ENCODE measurements at places on chromosomes 16 and 17.

DNA sequence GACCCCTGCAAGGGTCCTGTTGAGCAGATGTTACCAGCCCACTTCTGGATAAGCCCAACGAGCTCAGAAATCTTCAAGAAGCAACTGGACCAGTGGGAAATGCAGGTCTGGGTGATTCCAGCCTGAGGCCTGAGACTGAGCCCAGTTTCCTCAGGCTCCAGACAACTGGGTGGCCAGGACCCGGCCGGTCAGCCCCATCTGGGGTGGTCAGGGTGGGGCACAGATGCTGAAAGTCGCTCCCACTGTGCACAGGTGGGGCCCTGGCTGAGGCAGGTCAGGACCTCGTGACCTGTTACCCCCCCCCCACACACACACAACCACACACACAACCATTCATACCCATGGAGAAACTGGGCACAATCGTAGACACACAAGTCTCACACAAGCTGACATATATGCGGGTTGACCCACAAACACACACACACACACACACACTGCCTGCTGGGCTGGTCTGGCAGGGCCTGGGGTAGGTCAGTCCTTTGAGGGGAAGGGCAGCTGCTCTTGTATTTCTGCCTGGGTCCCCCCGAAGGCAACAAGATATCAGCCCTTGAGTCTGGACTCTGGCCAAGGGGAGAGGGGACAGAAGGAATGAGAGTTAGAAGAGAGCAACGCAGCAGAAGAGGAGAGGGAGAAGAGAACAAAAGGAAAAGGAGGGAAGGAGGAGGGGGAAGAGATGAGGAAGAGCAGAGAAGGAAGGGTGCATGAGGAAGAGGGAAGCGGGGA is 99.0 kb upstream of the CDH5 start:
- no peak for DNase-seq

- DNase-seq: peak; percentile 17
These were observed 114.2 kb upstream of the TMEM97 start for GRCh38 chr17:28204751-28205150.

- peak; percentile 9 for DNase-seq
These were observed 96.9 kb downstream of the KATNIP start for GRCh38 chr16:27646806-27647205.

DNA sequence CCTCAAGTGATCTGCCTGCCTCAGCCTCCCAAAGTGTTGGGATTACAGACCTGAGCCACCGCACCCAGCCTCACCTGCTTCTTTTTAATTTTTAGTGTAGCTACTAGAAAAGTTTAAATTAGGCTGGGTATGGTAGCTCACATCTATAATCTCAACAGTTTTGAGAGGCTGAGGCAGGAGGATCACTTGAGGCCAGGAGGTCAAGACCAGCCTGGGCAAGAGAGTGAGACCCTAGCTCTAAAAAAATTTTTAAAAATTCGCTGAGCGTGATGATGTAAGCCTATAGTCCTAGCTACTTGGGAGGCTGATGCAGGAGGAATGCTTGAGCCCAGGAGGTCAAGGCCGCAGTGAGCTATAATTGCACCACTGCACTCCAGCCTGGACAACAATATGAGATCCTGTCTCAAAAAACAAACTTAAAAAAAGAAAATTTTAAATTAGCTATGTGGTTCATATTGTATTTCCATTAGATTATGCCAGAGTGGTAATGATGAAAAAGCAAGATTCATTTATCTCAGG is 34.9 kb downstream of the TXNDC11 start:
- DNase-seq: no peak

GRCh38 chr16:27759301-27759871 is 209.4 kb downstream of the KATNIP start:
- peak; percentile 64 for DNase-seq

- no peak for DNase-seq
These were observed 17.2 kb downstream of the RBFOX3 start for GRCh38 chr17:79593636-79594035.

DNA sequence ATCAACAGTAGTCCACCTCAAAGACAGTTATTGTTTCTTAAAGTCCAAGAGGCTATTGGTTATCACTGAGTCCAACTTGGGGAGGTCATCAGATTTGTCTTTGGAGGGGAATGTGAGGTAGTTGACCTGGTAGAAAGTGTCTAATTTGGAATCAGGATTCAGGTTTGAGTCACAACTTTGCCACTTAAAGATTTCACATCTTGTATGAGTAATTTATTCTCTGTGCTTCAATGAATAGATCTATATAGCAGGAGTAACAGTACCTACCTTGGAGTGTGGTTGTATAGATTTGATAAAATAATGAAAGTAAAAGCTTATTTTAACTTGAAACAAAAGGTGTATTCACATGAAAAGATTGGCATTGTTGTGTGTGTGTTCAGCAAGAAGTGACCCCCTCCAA is 119.3 kb upstream of the TBX2 start:
- DNase-seq: no peak

DNA sequence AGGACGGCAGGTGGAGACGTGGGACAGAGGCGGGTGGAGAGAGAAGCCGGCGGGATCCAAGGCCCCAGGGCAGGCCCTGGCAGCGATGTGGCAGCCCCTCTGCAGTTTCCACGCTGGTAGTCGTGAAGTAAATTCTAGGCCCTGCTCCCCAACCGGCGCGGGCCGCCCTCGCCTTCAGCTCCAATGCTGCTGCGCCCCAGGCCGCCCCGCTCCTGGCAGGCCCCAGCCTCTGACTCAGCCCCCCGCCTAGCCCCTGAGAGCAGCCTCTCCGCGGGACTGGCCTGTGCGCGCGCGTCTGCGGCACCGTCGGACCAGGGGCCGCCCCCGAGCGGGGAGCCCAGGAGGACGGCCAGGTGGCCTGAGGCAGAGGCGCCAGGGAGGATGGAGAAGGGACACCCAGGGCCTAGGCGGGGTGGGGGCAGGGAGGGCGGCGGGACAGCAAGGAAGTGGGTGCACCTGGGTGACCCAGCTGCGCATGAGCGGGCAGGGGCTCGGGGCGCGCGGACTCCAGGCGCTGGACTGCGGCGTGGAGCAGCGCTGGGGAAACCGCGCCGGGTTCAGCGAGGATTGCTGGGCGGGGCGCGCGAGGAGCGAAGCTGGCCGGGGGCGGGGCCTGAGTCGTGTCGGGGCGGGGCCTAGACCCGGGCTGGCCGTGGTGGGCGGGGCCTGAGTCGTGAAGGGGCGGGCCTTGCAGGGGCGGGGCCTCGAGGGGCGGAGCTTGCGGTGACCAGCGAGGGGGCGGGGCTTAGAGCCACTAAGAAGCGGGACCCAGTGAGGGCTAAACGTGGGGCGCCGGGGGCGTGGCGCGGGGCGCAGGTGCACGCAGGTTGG is 29.6 kb downstream of the ZNF778 start:
- DNase-seq: peak; percentile 88

GRCh38 chr17:40485851-40486521 is 15.4 kb downstream of the TNS4 start:
- DNase-seq: peak; percentile 100

GRCh38 chr17:60102632-60103096 is 23.9 kb upstream of the HEATR6 start:
- peak; percentile 51 for DNase-seq

DNA sequence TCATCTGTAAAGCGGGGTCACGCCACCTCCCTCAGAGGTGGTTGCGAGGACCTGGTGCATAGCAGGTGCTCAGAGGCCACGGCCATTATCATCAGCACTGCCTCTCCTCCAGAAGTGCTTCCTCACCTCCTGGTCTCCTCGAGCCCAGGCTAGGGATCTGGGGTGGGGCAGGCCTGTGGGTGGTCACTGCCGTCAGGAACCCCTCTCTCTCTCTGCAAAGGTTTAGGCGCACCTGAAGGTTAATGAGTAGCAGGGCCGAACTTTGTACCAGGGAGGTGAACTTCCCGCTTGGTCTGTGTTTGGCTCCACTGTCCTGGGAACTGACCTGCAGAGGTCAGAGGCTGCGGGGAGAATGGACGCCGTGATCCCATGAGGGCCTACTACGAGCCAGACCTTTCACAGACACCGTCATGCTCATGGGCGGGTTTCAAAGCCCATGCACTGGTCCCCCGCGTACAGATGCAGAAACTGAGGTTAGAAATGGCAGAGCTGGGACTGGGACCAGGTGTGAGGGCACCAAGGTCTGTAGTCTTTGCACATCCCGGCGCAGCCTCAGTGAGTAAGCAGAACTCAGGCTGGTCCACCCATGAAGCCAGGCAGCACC is 13.8 kb downstream of the JUP start:
- no peak for DNase-seq

DNA sequence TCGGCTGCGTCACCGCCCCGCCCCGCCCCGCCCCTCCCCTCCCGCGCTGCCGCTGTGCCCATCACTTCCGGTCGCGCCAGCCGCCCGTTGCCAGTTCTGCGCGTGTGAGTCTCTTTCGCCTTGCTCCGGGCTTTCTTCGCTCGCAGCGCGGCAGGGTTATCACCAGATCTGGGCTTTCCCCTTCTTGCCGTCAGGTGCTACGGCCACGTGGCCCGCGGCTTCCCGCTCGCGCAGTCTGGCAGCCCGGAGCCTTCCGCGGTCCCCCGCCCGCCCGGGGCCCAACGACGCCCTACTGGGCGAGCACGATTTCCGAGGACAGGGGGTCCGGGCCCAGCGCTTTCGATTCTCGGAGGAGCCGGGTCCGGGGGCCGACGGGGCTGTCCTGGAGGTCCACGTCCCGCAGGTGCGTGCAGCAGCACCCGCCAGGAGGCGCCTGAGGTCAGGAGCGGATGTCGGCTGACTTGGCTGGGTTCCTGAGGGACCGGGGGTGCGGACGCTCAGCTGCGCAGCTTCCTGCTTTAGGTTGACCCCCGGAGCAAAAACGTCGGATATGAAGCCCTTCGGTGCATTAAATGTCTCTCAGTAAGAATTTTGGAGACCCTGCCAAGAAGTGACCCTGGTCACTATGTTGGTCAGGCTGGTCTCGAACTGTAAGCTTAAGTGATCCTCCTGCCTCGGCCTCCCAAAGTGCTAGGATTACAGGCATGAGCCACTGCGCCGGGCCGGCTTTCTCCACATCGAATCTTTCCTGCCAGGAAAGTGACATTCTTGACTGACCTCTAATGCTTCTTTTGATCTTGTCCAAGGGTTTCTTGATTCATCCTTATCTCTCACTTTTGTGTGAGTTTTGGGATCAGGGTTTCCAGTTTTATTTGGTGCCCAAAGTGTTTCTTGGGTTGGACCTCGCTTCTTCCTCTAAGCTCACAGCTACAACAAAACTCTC is at the start of gene METTL23:
TSS of gene METTL23 (plus strand) at position 64 of the 943 bp plus-strand sequence. CDS start 2,872 bp downstream, outside the sequence.
- DNase-seq: peak; percentile 80

DNA sequence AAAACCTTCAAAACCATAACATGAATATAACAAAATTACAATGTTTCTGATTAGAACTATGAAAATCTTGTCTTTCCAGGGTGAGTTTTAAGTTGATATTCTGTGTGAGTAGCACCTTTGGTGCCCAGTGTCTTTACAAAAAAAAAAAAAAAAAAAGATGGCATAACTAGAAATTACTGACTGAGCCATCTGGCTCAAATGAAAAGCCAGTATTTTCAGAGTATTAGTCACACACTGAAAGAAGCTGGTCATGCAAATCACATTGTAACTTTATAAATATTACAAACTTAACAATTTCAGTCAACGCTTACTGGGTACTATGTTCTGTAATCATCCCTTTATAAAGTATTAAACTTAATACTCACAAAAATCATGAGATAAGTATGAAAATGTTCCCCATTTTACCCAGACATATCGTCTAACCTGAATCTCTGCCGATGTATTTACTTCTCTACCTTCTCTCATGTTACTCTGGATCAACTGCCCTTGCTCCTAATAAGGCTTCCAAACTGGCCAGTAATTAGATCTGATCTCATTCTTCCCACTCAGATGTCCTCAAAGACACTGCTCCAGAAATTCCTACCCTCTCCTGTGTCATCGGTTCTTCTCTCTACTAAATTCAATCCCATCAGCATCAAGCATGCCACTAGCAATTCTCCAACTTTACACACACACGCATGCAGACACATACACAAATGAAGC is 25.4 kb downstream of the UBE2G1 start:
- no peak for DNase-seq

DNA sequence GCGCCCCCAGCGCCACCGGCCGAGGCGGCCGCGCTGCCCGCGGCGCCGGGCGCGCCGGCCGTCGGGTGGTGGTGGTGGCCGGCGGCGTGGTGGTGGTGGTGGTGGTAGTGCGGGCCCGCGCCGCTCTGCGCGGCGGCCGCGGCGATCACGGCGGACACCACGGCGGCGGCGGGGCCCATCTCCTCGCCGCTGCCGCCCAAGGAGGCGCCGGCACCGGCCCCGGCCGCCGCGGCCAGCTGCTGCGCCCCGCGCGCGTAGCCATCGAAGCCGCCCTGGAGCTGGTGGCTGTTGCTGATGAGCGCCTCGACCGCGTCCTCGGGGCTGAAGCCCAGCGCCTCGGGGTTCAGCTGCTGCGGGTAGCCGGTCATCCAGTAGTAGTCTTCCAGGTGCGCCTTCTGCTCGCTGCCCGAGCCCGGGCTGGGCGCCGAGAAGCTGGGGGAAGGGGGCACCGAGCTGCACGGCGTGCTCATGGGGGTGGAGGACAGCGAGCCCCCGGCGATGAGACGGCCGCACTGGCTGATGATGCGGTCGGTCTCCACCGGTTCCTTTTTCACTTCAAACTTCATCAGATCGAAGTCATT is 1.2 kb downstream of the MAF start:
- no peak for DNase-seq

GRCh38 chr17:79562931-79563210 is 48.0 kb downstream of the RBFOX3 start:
- no peak for DNase-seq

DNA sequence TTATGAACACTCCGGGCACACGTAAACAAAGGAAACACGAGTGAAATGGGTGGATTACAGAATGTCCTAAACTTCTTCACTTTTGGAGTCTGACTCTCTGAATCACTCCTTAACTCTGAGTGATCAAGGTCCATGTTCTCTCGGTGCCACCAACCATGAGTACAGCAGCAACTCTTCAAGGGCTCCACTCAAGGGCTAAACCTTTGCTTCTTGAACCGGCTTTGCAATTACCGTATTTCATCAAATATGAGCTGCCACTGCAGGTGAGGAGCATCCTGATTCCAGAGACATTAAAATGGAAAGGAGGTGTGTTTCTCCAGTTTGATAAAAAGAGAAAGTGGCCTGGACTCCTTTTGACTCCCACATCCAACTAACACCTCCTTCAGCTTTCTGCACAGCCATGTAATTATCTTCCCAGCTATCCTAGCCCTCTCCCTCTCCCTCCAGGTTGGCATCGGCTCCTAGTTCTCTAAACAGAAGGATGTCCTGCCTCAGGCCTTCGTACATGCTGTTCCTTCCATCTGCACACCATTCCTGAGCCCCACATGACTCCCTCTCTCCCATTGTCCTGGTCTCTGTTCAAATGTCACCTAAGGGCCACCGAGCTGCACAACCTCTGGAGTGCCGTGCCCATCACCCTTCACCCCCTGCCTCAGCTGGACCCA is 61.4 kb downstream of the ZDHHC7 start:
- no peak for DNase-seq

GRCh38 chr16:72715267-72715666 is 332.7 kb downstream of the ZFHX3 start:
- DNase-seq: peak; percentile 40
